SK-N-DZ (cell line): ENCODE measurements at places on chromosomes 11 and 22.

DNA sequence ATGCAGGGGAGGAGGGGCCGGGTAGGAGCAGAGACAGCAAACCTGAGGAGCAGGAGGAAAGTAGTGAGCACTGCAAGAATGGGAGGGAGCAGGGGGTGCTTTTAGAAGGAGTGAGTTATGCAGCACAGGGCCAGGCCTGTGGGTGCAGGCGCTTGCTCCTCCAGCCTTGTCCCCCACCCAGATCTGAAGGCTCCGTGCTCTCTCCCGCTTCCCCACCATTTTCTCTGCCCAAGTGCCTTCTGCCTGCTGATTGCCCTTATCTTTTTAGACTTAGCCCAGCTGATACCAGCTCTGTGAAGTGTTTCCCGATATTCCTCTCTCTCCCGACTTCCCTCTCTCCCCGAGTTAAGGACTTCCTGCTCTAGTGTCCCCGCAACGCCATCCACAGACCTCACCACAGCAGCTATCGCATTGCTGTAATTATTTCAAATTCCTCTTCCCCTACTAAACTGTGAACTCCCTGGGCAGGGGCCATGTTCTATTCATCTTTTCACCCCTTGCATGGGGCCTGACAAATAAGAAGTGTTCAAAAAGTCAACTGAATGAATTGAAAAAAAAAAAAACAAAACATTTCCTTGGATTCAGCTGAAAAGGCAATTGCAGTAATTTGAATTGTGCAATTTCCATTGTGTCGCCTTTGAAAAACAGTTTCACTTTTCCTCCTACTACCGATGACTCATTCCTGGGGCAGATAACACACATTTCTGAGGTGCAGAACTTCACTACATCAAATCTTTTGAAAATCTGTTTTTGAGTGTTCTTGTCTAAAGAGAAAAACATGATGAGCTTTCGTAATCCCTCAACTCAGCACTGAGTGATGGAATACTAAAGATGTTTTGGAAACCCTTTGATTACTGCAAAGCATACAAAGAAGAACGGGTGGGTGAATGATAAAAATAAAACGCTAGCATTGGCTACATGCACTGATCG, 69.7 kb upstream of the BMAL1 start:
- DNase-seq: no peak

GRCh38 chr11:69364921-69365320, 71.0 kb downstream of the MYEOV start:
- DNase-seq: no peak

- DNase-seq: no peak
Measured at GRCh38 chr22:39383841-39384625, 15.5 kb upstream of the TAB1 start.

DNA sequence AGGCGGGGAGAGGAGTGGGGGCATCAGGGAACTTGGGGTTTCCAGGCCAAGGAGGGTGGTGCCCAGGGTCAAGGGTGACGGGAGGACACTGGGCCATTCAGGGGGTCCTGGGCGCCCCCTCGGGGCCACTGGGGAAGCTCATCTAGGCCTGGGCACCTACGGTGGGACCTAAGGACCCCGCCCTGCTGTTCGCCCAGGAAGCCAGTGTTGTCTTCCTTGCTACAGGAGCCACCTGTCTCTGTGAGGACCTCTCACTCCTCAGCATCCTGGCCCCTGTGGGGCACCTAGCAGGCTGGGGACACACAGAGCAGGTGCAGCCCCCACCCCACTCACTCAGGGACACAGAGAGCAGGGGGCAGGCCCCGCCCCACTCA, 191.6 kb downstream of the IGLL1 start:
- DNase-seq: no peak

DNA sequence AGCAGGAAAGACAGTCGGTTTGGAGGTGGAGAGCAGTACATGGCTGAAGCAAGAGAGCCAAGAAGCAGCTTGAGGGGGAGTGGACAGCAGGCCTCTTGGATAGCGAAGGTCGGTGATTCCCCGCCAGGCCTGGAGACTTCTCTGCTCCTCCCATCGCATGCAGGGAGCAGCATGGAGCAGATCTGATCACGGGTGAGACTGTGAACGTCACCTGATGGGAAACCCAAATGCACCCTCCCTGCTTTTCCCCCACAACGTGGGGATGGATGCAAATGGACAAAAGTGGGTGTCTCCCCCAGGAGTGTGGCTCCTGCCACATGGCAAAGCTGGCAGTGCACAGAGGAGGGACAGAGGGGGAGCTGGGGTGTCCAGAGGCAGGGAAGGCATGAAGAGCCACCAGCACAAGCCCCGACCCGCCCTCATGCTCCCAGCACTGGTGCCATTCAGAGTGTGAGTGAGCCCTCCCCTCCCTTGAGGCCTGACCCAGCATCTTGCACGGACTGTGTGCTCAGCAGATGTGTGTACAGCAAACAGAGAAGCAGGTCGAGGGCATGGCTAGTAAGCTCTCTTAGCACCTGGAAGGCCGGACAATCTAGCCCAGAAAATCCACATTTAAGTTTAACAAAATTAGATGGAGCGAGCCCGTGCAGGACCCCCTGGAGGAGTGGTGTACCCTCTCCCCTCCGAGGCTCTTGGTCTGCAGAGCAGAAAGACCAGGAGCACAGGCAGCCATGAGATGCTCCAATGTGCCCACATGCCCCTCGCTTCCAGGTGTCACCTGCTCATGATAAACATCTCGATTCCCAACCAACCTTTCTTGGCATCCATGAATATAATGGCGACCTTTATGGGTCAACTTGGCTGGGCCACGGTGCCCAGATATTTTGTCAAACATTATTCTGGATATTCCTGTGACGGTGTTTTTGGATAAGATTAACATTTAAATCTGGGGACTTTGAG, 661.7 kb downstream of the TBC1D22A start:
- no peak for DNase-seq

GRCh38 chr22:36395055-36395849, 7.5 kb upstream of the MYH9 start:
- no peak for DNase-seq

DNA sequence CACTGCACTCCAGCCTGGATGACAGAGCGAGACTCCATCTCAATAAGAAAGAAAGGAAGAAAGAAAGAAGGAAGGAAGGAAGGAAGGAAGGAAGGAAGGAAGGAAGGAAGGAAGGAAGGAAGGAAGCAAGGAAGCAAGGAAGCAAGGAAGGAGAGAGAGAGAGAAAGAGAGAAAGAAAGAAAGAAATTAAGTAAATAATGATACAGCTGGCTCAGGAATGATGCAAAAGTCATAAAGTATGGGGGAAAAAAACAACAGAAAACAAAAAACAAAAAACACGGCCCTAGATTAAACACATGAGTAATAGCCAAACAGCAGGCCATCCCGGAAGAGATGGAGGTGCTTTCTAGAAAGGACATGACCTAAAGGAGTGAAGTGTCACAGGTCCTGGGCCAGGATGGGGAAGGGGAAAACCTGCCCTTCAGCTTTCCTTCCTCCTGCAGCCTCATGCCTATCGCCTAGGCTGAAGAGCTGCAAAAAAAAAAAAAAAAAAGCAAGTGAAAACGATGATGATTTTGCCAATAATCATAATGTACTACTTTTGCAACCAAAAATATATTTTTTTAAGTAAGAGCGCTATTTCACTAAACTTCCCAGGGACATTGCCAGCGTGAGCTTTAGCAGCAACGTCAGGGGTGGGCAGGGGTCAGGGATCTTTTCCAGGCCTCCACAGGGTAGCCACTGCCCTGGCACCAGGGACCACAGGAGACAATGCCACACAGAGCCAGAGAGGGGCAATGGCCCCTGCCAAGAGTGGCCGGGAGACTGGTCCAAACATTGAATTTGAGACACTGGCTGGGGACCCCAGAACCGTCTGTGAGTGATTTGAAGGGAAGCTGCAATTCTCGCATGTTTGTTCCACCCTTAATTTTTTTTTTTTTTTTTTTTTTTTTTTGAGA, 28.2 kb upstream of the TMPRSS4 start:
- DNase-seq: no peak

- no peak for DNase-seq
Measured at GRCh38 chr11:2827256-2827655, 58.3 kb downstream of the CDKN1C start.

GRCh38 chr11:72119198-72119597, 6.7 kb upstream of the ANAPC15 start:
- DNase-seq: no peak

GRCh38 chr11:74437441-74438042, 29.8 kb downstream of the KCNE3 start:
- DNase-seq: no peak

GRCh38 chr11:98766903-98767302, 253.8 kb upstream of the CNTN5 start:
- DNase-seq: no peak

DNA sequence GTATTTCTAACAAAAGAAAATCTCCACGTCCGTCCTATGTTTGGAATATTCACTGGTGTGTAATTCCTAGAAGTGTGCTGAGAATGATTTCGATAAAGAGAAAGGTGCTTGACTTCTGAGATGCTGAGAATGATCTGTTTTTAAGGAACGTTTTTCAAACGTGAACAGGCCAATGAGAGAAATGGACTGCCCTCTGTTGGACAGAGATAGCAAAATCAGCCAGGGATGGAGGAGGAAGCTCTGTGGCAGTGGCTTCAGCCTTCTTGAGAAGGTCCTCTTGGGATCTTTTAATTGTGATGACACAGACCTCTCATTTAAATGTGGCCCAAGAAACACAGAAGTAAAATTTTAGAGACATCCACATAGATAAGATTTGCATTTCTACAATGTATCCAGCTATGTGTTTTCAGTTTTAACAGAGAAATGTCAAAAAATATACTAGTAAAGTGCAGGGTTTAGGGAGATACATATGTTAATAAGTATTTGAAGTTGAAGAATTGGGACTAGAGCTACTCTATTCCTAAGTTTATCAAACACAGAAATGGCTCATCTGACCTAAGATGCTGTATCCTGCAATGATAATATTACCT, 84.0 kb upstream of the RCN1 start:
- peak; percentile 45 for DNase-seq

- no peak for DNase-seq
Measured at GRCh38 chr11:2185324-2186085, 13.9 kb upstream of the TH start.

GRCh38 chr22:44026630-44027511, 2.8 kb downstream of the PARVB start:
- no peak for DNase-seq

- DNase-seq: no peak
Measured at GRCh38 chr11:74102321-74102720, 68.5 kb downstream of the C2CD3 start.

DNA sequence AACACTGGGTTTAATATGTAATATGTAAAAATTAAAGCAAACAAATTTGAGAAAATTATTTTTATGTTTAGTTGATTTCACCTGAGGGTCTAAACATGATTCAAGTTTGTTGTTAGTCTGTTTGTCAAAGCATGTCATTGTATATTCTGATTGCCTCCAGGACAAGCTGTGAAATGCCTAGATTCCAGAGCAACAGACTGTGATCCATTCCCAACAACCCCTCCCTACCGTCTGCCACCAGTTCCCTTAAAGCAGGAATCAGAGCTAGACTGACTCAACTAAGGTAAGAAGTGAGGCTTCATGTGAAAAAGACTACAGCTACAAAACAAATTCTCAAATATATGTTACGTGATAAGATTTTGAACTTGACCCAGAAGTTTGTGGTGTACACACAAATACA, 304.2 kb downstream of the RAB38 start:
- no peak for DNase-seq

DNA sequence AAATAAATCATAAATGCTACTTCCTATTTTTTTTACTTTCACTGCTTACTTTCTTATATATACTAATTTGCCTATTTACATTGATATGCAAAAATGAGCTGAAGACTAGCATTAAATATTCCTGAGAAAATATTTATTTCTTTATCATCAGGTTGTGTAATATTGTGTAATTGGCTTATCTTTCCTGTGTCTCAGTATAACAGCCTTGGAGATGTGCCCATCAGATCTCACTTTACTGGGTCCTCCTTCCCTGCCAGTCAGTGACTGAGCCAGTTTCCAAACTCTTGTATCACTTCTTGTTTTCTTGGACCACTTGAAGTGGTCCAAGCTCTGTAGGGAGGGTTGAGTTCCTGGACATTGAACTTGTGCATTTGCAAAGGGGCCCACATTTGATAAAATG, 900.0 kb downstream of the LUZP2 start:
- DNase-seq: no peak

- DNase-seq: no peak
Measured at GRCh38 chr22:48179571-48180546, 1417.4 kb downstream of the TBC1D22A start.

DNA sequence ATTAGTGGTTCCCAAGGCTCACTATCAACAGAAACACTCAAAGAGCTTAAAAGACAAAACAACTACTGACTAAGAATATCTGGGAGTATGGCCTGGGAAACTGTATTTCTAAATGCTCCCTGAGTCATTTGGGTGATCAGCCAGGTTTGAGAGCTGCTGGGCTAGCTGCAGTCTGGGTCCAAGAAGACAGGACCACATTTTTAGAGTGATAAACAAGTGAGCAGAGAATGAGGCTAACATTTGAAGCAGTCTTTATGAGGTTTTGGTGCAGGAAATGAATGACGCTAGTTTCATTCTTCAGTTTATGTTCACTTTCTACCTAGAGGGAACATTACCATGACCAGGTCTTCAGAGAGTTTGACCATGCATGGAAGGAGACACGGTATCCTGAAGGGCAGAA, 97.7 kb downstream of the TEAD1 start:
- DNase-seq: no peak

GRCh38 chr11:13465909-13466371, 2.9 kb upstream of the BTBD10 start:
- DNase-seq: peak; percentile 56

- DNase-seq: no peak
Measured at GRCh38 chr11:75982309-75982708, 167.3 kb downstream of the UVRAG start.

DNA sequence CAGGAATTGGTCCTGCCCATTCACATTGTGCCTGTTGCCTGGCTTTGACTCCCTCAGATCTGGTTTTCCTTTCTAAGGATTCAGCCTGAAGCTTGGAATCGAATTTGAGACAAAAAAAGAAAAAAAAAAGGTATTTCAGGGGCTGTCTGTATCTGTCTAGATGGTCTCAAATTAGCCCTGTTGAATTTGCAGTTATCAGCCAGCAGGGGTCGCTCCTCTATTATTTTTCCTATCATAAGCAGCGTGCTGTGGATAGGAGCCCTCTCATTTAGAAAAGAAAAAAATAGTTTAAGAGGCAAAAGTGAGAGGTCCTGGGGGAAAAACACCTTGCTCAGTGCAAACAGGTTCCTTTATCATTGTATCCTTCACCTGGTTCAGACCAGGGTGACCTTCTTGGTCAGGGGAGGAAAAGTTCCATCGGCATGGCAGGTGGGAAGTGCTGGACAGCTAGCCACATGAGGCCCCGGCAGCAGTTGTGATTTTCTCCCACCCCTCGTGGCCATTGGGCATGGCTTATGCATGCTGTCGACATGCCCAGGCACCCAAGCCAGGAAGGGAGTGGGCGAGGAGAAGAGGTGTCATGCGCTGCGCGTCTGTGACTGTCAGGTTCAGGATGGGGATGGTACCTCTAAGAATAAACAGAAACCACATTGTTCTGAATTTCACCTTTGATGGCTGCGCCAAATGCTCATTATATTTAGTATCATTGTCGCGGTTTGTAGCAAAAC, 13.1 kb downstream of the OR5AK2 start:
- no peak for DNase-seq

GRCh38 chr11:72234514-72234830, 9.5 kb downstream of the PHOX2A start:
- no peak for DNase-seq

GRCh38 chr22:48173061-48173772, 1410.8 kb downstream of the TBC1D22A start:
- no peak for DNase-seq
